ENCODE measurements at places on chromosomes 6 and 20.

DNA sequence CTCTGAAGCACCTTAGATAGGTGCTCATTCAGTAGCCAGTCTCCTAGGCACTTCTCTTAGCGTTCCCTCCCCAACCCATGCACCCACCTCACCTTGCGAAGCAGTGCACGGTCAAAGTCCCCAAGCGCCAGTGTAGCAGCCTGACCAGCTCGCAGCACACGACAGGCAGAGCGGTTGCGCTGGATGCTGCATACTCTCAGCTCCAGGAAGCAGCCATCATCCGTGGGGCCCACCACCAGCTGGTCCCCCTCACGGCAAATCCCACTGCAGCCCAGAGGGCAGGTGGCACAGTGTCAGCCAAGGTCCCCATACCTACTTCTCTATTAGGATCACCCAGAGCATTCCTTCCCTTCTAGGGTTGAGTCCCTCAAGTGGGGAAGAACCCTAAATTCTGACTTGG, 6.5 kb downstream of the GTPBP2 start:
- DNase-seq, result no peak

DNA sequence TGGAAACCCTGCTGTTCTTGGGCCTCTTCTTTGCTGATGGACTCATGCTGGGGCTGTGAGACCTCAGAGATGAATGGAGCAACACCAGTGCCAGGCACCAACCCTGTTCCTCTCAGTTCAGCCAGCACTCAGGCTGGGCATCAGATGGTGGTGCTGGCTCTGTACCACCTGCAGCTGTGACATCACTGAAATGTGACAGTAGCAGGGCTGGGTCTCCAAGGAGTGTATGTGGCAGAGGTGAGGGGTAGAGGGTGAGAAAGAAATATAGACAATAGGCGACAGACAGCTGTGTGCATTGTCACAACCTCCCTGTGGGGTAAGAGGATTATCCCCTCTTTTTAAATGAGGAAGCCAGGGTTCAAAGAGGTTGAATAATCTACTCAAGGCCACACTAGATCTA, at the start of gene TP53TG5:
TP53TG5 (minus strand) TSS at position 135 of the 400 bp plus-strand sequence; CDS start at position 46, 89 bp downstream.
- peak; percentile 8 for DNase-seq

DNA sequence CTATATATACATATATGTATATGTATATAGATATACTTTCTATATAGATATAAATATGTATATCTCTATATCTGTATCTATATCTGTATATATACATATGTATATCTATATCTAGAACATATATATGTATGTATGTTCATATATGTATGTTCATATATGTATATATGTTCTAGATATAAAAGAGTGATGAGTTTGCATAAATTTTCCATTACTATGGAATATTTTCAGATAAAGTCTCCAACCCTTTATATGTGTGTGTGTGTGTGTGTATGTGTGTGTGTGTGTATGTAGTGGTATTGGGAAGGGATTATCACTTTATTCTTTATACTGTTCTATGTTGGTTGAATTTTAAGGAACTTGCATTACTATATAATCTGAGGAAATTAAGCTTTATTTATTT, 33.3 kb downstream of the SYNE1 start:
- no peak for DNase-seq

DNA sequence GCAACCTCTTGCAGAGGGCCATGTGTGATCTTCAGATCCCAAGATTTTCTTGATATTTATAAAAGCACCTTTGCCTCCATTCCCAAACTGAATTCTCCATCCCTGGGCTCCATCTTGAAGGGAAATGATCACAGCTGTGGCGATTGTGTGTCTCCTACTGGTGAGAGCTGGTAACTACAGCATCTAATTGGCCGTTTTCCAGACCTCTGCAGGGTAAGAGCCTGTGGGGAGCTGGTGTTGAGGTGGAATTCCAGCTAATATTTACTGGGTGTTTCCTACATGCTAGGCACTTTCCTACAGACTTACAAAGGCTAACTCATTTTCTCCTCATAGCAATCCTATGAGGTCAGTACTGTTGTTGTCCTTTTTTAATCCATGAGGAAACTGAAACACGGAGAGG, 59.2 kb upstream of the FNDC1 start:
- peak; percentile 53 for DNase-seq

GRCh38 chr20:59571551-59572314, 32.6 kb upstream of the PHACTR3 start:
- peak; percentile 87 for DNase-seq

DNA sequence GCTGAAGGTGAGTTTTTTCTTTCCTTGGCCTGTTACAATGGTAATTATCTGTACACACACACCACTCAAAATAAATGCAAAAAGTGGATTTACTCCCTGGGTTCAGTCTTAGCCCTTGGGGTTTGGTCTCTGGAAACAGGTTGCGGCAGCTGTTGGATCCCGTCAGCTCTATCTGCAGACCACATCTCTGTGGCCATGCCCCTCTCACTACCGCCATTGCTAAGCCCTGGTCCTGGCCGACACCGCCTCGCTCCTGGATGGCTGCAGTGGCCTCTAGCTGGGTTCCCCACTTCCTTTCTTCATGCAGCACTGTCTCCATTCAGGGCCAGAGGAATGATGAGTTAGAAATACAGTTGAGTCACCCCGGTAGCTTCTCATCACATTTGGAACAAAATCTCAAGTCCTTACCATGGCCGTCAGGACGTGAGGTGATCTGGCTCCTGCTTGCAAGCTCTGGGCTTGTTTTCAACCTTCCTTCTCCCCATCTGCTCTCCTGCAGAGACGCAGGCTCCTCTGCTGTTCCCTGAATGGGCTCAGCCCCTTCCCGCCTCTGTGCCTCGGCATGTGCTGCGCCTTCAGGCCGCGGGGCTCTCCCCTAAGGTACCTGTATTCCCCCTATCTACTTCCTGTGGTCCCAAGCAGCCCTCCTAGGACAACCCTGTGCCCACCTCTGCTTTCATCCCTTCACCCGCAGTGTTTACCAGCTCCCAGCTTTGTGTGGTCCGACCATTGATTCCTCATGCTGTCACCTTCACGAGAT, 38.0 kb downstream of the EFCAB8 start:
- DNase-seq, result no peak

GRCh38 chr6:94570581-94570980, 1006.8 kb upstream of the MANEA start:
- DNase-seq, result no peak

GRCh38 chr6:110816677-110817076, 1.4 kb upstream of the CDK19 start:
- peak; percentile 32 for DNase-seq

DNA sequence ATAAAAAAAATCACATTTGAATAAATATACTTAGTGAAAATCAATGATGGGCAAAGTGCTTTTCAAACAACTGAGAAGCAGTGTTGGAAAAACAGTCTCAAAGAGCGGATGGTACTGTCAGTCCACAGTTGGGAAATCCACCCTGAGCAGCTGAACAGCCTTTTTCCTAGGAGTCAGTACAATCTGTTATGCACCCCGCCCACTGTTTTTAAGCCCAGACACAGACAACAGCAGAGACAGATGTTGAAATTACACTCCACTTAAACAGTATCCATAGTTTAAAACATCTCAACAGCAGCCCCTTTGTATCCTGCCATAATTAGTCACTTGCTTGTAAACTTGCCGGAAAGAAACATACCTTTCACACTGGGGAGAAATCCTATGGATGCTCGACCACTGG, 372 bp downstream of the KIAA0408 start:
- no peak for DNase-seq

- DNase-seq, result no peak
Measured at GRCh38 chr6:101118136-101118396, 236.9 kb upstream of the ASCC3 start.

DNA sequence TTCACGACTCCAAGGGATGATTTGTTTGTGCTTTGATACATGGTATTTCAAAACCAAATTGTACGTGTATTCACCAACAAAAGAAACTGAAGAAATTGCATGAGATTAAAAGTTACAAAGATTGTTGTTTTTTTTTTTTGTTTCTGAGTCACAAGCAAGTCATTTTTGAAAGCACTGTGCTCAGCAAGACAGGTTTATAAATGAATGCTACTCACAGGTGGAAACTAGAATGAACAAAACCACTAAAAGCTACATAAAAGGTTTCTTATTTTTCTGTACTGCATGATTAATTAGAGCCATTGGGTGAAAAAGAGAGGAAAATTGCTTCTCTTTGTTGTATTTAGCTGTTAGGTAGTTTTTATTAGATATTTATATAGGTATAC, 90.2 kb upstream of the RIPOR2 start:
- no peak for DNase-seq

DNA sequence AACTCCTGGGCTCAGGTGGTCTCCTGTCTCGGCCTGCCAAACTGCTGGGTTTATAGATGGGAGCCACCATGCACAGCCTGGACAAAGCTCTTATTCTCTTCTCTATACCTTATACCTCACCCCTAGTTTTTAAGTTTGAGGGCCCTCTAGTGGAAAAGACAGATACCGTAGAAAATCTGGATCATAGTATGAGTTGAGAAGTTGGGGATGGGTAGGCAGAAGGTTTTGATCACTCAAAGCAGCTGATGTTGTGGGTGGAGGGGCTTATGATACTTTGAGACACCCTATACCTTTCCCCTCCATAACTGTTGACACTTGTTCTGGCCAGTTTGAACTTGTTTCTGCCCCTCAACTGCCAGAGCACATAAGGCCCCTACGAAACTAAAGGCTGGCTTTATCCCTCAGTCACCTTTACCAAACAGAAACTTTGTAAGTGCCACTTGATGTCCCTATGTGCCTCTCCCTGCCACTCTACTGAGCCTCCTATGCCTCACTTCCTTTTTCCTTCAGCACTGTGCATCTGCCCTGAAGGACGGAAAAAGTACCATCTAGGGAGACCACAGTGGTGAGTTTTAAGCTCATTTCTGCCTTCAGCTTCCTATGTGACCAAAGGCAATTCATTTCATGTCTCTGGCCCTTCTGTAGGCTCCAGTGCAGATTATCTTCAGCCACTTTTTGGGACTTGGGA, 28.6 kb downstream of the RALY start:
- DNase-seq, result peak; percentile 38

DNA sequence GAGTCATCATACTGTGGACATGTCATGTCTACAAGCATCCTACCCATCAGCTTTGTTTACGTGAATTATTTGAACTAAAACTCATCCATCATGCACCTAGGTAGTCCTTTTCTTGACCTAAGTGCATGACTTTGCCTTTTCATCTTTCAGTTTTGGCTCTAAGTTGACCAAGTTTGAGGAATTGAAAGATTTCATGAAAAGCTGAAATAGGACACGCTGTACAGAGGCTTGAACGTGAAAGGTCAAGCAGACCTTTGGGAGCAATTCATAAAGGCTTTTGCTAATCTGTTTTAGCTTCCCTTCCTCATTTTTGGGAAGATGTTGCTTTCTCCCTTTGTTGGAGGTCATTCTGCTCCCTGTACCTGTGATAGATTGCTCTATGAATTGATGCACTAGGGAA, 55.1 kb upstream of the MLIP start:
- no peak for DNase-seq

GRCh38 chr6:85461798-85462170, 11.9 kb downstream of the NT5E start:
- DNase-seq, result peak; percentile 50

DNA sequence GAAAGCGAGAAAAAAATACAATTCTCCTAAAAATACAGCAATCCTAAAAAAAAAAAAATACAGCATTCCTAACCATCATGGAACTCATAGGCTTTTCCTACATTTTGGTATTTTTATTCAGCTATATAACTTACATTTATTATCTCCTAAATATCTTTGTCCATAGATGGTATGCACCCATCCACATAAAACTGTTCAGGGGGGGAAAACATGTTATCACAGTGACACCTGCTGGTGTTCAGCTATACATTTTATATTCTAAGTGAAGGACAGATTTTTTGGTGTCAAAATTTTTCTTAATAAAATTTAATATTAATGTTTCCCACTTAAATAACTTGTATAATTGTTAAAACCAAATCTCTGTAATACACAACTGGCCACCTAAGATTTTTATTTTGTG, 58.0 kb downstream of the BLOC1S5 start:
- peak; percentile 18 for DNase-seq

GRCh38 chr20:8291873-8292272, 159.8 kb downstream of the PLCB1 start:
- DNase-seq, result no peak

GRCh38 chr6:11989386-11989785, 22.7 kb upstream of the HIVEP1 start:
- no peak for DNase-seq

- no peak for DNase-seq
Measured at GRCh38 chr6:8973395-8973794, 538.0 kb upstream of the SLC35B3 start.

DNA sequence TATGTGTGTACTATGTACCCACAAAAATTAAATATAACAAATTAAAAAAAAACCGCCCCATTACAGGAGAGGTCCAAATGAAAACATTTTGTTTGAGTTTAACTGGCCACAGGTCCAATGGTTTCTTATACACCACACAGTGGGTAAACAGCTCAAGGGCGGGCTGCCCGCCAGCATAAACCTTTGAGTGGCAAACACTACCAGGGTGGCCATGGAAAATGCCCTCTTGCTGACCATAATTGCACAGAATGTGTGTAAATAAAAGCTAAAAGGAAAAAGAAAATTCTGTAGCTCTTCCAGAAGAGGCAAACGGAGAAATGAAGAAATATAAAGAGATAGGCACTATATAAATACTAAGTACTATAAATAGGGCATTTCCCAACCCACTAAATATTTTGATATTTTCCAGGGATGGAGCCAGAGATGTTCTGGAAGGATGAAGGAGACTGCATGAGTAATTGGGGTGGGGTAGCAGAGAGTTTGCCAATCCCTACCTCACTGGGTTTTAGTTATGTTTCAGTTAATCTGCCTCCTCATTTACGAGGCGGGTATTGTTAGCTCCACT, 1.1 kb upstream of the CDC5L start:
- DNase-seq, result no peak

DNA sequence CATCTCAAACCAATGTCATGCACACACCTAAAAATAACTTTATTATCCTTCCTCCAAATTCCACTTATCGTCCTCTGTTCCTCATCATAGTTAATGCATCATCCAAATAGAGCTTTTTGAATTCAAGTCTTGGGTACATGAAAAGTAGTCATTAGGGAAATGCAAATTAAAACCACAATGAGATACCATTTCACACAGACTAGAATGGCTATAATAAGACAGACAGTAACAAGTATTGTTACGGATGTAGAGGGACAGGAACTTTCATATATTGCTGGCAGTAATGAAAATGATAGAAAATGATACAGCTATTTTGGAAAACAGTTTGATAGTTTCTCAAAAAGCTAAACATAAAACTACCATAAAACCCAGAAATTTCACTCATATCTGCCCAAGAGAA, 59.1 kb downstream of the FHL5 start:
- no peak for DNase-seq

DNA sequence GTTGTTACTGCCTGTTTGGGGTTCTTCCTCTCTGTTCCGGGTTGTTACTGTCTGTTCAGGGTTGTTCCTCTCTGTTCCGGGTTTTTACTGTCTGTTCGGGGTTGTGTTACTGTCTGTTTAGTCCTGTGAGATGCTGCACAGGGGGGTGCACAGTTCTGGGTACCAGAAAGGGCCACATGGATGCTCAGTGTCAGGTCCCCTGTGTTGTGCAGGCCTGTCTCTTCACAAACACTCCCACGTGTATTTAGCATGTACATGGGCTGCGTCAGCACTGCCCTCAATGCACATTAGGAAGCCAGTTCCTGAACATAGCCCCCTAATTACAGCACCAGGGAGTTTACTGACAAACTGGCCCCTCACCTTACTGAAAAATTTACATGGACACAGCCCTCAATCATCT, 118.5 kb downstream of the DLL1 start:
- no peak for DNase-seq

GRCh38 chr6:135852746-135853145, 1.2 kb downstream of the PDE7B start:
- no peak for DNase-seq

- DNase-seq, result no peak
Measured at GRCh38 chr6:68086199-68086598, 548.9 kb upstream of the ADGRB3 start.

- no peak for DNase-seq
Measured at GRCh38 chr6:129475477-129476247, 234.3 kb downstream of the ARHGAP18 start.
